ENCODE measurements at places on chromosomes 11 and 22.

- no peak for DNase-seq
Observed at GRCh38 chr11:33700063-33700501, 544 bp downstream of the C11orf91 start.

- DNase-seq = no peak
Observed at GRCh38 chr22:25060522-25061071, 108.1 kb downstream of the KIAA1671 start.

DNA sequence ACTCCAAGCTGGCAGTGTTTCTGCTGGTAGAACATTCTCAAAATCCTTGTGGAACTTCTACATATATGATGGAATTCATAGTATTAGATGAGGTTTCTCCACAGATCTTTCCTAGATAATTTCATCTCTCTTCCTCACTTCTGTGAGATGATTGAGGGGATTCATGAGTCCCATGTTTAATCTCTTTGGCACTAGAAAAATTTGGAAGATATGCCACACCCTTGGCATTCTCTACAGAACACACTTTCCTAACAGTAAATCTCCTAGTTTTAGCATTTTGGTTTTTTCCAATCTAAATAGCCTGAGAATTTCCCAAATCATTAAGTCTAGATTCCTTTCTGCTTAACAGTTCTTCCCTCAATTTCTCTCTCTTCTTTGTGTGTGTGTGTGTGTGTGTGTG lies 35.3 kb downstream of the MED15 start:
- no peak for DNase-seq

- DNase-seq = no peak
Observed at GRCh38 chr11:113986351-113987140, 11.6 kb downstream of the HTR3A start.

GRCh38 chr11:67290801-67291200 lies 1.7 kb downstream of the ANKRD13D start:
- DNase-seq = no peak

DNA sequence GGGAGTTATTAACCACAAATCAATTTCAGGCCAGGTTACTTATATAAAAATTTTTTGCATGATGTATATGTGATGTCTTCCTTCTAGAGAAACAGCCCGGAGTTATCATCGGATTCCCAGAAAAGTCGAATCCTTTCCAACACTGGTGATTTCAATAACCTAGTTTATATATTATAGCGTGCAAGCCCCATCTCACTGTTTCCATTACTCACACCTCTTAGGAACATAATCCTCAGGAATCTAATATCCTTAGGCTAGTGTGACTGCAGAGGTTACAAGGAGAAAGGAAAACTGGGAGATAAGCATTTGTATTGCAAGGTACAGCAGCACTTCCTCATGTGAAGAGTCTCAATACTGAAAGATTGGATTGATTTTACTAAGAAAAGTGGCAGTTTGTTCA lies 20.3 kb downstream of the ARHGAP20 start:
- DNase-seq = no peak

GRCh38 chr22:45308957-45309421 lies 745 bp upstream of the FAM118A start:
- no peak for DNase-seq

DNA sequence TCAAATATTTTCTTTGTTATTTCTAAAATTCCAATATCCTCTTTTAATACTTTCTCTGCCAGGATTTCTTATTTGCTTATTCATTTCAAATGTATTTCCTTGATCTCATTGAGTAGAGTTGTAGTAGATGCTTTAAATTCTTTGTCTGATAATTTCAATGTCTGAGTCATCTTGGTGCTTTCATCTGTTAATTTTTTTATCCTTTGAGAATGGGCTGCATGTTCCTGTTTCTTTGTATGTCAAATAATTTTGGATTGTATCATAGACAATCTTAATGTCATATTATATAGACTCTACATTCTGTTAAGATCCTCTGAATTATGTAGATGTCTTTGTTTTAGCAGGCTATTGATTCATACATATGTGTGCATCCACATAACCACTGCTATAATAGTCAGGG lies 57.5 kb downstream of the MYEOV start:
- no peak for DNase-seq

GRCh38 chr22:41353862-41354575 lies 27.7 kb upstream of the TEF start:
- DNase-seq = no peak

- DNase-seq = peak; percentile 42
Observed at GRCh38 chr11:33987975-33988580, 63.5 kb upstream of the CAPRIN1 start.

- DNase-seq = peak; percentile 14
Observed at GRCh38 chr11:6757373-6757967, 14.3 kb downstream of the OR2AG2 start.

GRCh38 chr22:30265823-30266444 lies 717 bp downstream of the OSM start:
- peak; percentile 45 for DNase-seq

DNA sequence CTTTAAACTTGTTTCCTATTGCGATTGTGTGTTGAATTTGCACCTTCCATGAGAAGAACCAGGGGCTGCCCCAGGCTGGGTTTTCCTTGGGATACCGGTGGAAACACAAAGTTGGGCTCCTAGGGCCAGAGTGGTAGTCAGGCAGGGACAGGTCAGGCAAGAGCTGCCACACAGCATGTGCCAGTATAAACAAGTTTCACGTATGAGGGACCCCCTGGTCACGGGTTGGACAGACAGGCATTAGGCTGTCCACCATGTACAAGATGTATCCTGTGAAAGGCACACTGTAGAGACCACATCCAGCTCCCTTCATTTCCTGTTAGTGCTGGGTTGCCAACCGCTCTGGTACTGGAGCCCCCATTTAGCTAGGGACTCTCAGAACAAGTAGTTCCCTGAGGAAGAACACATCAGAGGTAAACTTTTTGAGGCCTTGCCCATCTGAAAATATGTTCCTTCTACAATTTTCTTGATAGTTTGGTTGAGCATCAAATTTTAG lies 8.8 kb downstream of the UPB1 start:
- DNase-seq = no peak

DNA sequence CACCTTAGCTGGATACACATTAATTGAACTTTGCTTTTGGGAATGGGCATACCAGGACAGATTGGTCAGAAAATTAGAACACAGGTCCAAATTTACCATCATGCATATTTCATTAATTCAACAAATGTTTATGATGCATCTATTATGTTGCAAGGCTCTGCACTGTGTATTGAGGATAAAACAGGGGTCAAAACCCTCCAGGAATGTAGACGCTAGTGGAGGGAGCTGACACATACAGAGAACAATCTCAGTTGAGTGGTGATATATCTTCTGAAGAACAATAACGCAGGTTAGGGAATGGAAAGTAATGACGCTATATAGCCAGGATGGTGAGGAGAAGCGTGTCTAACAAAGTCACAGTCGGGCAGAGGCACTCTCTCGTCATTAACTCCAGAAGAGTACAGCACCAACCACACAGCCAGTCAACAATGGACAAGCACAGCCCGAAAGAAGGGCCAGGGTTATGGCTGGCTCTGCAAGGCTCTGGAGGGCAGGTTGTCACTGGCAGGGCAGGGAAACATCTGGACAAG lies 3.8 kb downstream of the FLI1 start:
- no peak for DNase-seq

DNA sequence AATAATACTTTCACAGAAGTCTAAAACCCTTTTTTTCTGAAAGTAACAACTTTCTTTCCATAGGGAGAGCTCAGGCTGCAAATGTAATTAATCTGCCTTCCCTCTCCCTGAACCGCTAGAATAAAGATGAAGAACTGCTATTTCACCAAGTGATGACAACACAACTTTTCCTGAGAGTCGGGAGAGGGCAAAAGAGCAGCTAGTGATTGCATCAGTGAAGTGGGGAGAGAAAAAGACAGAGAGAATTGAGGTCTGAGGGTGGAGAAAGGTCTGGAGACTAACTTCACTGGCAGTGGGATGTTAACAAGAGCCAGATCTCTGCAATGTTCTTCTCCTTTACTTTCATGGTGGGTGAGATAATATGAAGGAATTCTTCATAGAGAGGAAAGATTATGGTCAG lies 10.9 kb upstream of the MPEG1 start:
- no peak for DNase-seq

DNA sequence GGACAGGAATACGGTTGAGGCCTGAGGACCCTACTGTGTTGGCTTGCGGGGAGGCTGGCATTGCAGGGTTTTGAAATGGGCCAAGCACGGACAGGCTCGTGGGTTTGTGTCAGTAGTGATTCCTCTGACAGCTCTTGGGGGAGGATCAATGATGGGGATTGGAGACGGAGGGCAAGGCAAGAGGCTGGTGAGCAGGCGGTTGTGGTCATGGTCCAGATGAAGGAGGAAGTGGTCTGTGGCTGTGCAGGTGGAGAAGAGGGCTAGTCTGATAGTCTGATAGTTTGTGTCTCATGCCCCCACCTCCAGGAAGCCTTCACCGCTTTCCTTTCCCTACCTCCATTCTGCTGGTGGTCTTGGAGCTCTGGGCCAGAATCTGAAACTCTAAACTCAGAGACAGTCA lies 3.0 kb downstream of the MAFF start:
- DNase-seq = no peak

GRCh38 chr11:97607291-97608000 lies 1217.6 kb downstream of the JRKL start:
- DNase-seq = no peak

All from stimulated activated CD8-positive, alpha-beta memory T cell treated with anti-CD3 and anti-CD28 coated beads, Interleukin-4, amount 100 ng/mL, for 1 hour (primary cell).